ENCODE measurements at places on chromosomes 7 and 10.

DNA sequence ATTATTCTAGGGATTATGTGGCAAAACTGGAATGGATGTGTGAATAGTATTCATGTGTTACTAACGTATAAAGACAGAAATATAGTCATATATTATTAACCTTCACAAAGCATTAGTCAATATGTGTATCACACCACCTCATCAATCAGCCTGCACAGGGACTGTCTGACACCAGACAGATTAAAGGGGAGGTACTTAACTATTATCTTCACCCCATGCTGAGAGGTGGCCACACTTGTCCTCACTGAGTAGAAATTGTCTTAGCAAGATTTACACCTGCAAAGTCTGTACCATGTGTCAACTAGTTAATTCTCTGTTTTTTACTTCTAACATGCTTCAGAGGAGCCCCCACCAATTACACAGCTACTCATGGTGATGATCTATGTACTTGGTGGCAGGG is 146.3 kb upstream of the LRGUK start:
- DNase-seq: no peak

DNA sequence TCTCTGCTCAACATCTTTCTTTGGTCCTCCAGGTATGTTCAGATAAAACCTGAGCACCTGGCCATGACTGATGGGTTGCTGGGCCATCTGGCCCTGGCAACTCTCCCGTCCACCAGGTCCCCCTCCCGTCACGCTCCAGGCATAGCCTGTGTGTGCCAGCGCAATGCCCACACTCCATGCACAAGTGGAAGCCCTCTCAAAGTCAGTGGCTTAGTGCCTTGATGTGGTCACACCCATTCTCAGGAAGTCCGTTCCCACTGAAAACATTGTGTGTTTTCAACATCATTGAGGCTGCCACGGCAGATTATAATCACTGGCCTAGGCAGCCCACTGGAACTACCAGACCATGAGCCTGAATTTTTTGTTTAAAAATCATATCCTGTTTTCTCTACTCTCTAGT is 170.6 kb upstream of the LANCL2 start:
- no peak for DNase-seq

DNA sequence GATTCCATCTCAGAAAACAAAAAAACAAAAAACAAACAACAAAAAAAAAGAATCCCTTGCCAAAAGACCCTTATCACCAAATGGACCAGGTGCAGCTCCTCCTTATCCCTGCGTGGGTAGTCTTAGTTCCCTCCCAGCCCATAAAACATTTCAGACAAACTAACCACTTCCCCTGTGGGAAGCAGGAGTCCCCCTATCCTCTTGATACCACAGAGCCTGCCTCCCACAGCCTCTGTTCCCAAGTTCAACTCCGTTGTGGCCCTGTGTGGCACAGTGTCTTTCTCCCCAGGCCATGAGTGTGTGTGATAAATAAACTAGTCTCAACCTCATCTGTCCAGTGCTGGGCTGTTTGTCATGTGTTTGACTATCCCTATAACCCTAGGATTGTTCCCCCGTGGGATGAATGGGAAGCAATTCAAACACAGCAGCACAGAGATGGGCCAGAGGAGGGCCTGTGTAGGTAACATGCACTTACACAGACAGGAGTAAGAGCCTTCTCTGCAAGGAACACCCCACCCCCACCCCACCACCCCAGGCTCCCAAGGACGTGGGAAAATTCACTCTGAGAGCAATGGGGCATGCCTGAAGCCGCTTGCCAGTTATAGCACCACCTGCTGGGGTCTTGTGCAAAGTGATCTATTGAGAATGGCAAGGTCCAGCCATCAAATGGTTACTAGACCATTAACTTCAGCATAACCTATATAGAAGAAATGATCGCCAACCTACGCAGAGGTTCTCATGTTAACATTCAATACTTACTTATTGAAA is 147.1 kb upstream of the GHITM start:
- DNase-seq: no peak

- no peak for DNase-seq
These were observed 277.1 kb upstream of the ZNF32 start for GRCh38 chr10:43925793-43926192.

DNA sequence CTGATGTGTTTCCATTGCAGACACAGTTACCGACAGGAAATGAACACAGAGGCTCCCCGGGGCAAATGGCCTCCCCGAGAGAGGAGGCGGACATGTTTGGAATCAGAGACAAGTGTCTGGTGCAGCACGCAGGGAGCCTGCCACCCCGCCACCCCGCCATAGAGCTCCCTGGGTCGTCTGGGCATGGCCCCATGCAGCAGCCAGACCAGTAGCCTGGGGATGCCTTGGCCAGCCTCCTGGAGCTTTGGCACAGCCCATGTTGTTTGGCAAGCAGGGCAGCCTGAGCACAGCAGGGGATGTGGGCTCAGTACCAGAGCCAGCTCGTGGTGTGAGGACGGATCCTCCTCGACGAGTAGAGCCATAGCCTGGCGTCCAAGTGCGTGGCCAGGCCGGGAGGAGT is 80.8 kb downstream of the NKX6-2 start:
- no peak for DNase-seq

GRCh38 chr7:120181499-120181898 is 91.5 kb upstream of the KCND2 start:
- DNase-seq: no peak

- no peak for DNase-seq
These were observed 533.5 kb downstream of the SH2D4B start for GRCh38 chr10:81071087-81071796.

DNA sequence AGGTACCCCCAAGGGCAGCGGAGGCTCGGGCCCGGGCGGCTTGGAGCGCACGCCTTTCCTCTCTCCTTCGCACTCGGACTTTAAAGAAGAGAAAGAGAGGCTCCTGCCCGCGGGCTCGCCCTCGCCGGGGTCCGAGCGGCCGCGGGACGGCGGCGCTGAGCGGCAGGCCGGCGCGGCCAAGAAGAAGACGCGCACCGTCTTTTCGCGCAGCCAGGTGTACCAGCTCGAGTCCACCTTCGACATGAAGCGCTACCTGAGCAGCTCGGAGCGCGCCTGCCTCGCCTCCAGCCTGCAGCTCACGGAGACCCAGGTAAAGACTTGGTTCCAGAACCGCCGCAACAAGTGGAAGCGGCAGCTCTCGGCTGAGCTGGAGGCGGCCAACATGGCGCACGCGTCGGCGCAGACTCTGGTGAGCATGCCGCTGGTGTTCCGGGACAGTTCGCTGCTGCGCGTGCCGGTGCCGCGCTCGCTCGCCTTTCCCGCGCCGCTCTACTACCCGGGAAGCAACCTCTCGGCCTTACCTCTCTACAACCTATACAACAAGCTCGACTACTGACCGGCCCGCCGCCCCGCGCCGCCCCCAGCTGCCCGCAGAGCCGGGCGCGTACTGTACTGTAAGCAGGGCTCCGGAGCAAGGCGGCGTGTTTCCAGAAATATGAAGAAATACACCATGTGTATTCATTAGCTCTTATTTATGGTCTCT is 1.8 kb downstream of the HMX2 start:
- DNase-seq: no peak

DNA sequence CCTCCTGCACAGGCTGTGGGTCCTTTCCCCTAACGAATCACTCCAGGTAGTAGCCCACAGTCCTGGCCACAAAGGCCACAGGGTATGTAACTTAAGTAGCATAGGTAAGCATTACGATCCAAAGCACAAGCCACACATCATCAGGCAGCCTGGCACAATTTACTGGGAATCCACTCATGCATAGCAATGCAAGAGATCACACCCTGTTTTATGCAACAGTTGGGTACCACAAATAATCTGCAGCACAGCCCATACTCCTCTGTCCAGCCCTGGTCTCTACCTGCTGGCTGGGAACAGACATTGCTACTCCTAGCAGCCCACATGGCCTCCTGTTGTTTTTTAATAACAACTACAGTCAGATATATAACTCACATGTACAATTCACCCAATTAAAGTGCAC is 34.3 kb downstream of the SRPK2 start:
- DNase-seq: no peak

- no peak for DNase-seq
These were observed 78.5 kb downstream of the CDCA7L start for GRCh38 chr7:21867226-21867625.

DNA sequence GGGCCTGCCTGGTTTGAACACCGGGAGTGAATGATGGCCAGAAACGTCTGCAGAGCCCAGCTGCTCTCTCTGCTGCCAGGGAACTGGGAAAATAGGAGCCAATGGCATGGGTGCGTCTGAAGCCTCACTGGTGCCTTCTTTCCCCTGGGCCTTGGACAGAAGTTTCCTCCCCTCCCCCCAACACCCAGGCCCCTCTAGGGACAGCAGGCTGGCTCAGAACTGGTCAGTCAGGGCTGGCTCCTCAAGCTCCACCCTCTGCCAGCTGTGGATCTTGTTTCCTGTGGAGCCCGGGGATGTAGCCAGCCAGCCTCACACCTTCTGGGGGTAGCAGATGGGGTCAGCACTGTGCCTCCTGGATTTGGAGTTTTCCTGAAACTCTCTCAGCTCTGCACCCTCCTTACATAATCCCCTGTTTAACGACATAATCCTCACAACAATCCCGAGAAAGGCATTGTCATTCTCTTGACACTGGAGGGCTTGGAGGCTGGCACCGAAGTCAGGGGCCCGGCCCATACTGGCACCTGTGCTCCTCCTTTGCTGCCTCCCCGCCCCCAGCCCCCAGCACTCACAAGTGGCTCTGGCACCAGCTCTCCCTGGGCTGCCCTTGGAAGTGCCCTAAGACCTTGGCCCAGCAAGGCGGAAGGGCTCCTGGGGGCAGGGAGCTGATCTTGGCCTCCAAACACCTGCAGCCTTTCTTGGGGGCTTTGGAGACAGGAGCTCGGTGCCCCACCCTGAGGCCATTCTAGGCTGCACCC is 5.7 kb downstream of the LDB3 start:
- no peak for DNase-seq

GRCh38 chr7:5173496-5173895 is 16.5 kb upstream of the WIPI2 start:
- no peak for DNase-seq

DNA sequence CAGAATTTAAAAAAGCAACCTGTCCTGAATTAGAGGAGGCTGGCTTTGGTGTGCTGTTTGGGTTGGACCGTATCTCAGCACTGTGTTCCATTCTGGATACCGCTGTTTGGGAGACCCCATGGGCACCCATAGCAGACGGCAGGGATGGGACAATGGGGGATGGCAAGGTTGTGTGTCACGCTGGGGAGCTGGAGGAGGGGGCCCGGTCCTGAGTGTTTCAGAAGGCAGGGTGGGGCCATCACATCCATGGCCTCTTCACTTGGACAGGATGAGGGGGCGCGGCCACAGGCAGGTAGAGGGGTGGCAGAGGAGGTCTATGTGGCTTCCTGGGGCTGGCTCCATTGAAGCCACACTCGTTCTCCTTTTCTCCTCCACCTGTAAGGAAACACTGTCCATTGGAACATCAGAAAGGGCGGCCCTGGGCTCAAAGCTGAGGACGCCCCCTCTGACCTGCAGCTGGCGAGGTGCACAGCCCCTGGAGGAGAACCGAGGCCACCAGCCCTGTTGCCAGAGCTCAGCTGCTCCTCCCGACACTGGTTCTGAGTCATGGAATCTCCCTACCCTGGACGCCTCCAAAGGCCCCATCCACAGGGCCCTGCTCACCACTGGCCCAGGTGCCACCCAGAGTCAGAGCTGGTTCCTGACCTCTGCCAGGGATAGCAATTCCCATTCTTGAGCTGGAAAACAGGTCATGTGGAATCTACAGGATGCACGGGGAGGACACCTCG is 587.3 kb downstream of the DNAJB6 start:
- DNase-seq: no peak

- DNase-seq: peak; percentile 50
These were observed 868 bp downstream of the TIAL1 start for GRCh38 chr10:119595676-119596515.

GRCh38 chr10:96082153-96082552 is 38.8 kb downstream of the CCNJ start:
- no peak for DNase-seq

DNA sequence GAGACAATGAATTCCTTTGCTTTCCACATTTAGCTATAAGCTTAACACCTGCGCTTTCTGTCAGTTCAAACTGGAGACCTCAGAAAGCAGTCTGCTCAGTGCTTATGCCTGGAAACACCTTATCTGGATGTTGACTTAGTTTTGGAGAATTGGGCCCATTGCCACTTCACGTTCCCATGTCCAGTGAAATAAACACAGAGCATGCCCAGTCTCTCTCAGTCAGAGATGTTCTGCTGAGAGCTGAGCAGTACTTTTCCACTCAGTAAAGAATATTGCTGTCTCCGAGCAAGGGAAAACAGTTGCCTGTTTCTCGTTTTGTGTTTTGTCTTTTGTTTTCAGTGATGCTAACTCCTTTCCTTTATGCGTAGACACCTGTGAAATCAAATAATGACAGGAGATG is 83.2 kb upstream of the PRR15 start:
- no peak for DNase-seq

- no peak for DNase-seq
These were observed 23.3 kb upstream of the GFRA1 start for GRCh38 chr10:116296291-116296721.

- DNase-seq: no peak
These were observed 83.8 kb downstream of the EBLN1 start for GRCh38 chr10:22133749-22134624.
